ENCODE measurements at places on chromosomes 3 and 15.

DNA sequence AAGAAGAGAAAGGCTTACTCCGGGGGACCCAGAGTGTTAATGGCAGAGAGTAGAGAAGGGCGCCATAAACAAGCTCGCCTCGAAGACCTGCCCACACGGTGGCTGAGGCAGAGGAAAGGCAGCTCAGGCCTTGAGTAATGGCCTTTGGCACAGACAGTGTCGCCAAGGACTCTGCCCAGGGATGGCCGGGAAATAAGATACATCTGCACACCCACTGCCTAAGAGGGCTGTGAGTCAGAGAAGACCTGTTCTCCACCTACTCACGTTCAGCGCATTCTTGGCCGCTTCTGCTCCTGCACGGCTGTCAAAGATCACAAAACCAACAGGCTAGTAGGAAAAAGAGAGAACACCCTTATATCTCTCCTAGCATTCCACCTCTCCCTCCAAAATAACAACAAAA lies 26.2 kb downstream of the RBPMS2 start:
- no peak for DNase-seq

DNA sequence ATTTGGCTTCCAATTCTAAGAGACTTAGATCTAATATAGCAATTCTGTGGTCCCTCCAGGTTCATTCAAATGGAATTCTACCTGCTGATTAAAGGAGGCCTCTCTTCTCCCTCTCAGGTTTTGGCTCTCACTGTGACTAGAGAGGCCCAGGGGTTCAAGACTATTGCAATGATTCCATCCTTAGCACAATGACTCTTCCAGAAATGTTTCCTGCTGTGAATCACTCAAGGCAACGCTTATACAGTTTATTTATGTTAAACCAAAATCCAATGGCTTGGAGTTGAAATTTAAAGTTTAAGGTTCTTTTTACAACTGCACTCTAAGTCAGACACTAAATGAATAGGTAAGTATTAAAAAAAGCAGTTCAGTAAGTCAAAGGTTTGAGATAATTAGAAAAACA lies 39.9 kb downstream of the IFT57 start:
- no peak for DNase-seq

- DNase-seq = no peak
Measured at GRCh38 chr3:8445861-8446260, 55.8 kb upstream of the LMCD1 start.

DNA sequence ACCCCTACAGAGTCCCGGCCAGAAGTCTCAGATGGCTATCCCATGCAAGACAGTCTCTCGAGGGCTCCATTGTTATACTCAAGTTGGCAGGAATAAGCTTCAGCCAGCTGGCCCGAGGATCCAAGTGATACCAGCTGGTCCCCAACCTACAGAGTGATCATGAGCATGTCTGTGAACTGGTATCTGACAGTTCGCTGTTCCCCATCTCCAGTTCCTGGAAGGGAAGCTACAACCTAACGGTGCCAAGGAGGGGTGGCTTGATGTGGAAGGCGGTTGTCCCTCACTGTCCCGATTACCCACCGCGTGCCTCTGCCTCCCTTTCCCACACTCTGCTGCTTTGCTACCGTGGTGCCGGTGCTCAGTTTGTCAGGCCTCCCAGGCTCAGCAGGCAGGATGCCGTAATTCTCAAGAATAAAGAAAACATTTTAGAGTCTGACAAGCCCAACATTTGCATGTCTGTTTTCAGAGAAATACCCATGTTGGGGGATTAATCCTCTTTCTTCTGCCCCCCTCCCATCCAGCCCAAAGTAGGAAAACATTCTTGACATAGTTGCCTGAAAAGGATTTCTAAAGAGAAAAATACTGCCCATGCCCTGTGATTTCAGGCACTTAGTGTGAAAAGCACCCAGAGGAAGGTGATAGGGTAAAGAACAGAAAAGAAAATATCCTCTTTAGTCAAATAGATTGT lies 49.4 kb upstream of the HES1 start:
- DNase-seq = no peak

DNA sequence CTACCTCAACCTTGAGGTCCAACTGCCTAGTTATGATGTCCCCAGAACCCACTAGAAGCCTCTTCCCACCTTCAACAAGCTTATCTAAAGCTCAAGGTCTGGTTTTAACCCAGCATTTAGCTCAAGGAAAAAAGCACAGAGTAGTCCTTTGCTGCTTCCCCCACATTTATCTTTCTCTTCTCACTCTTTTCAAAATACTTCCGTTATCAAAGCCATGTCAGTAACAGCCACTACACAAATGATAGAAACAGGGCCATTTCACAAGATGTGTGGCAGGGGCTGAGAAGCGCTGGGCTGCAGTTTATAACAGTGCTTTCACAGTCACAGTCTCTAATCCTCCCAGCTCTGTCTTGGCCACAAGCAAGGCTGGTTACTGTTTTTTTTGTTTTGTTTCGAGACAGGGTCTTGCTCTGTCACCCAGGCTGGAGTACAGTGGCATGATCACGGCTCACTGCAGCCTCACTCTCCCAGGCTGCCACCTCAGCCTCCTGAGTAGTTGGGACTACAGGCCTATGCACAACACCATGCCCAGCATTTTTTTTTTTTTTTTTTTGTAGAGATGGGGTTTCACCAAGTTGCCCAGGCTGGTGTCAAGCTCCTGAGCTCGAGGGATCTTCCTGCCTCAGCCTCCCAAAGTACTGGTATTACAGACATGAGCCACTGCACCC lies 218.8 kb downstream of the OSBPL10 start:
- DNase-seq = no peak
